ENCODE measurements at places on chromosomes 13 and 19.

DNA sequence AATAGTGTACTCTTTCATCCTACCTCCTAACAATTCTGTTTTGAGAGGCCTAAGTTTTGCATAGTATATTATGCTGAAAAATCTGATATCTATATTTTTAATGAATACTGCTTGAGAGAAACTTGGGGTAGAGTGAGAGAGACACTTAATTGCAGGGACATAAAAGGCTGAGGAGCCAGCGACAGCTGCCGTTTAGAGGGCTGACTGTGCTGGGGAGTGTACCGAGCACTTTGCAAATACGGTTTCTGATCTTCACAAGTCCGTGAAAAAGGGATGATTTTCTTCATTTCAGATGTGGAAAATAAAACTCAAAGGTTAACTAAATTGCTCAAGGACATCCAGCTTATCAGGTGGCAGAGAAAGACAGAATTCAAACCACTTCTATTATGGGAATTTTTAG, 97.4 kb downstream of the CAB39L start:
- no peak for DNase-seq

DNA sequence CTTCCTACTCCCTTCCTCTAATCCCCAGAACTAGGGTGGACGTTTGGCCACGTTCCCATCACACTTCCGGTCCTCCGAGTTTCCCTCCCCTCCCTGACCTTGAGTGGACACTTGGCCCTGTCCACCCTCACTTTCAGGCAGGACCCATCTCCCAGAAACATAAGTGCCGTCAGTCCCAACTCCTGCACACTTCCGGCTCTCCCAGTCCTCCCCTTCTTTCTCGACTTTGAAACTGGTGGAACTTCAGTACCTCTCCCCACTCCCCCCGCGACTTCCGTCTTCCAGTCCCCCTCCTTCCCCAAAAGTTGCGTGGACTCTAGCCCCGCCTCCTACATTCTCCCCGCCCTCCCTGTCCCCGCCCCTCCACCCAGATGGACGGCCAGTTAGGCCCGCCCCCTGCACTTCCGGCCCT, 278 bp upstream of the ZNF274 start:
- no peak for DNase-seq

DNA sequence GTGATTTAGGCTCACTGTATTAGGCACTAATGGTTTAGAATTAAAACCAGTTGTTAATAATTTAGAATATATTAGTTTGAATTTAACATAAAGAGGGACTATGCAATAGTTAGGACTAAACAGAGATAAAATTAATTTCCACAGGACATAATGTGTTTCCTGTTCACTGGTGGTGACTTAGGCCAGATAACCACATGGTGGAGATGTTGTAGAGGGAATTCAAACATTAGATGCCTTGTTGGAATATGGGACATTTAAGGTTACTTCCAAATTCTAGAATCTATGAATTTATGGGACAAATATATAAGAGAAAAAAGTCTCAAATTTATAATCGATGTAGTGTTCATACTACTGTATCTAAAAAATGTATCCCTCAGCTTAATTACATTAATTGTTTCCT, 615.5 kb upstream of the KLHL1 start:
- DNase-seq: peak; percentile 42

DNA sequence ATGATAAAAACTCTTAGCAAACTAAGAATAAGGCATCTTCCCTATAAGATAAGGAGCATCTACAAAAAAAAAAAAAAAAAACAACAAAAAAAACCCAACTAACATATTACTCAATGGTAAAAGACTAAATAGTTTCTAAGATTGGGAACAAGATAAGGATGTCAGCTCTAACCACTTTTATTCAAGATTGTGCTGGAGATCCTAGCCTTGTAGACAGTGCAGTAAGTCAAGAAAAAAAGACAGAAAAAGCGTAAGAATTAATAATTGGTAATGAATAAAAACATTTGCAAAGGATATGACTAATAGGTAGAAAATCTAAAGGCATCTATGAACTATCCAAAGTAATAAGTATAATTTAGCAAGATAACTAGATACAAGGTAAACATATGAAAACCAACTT, 33.0 kb downstream of the ZIC2 start:
- no peak for DNase-seq

DNA sequence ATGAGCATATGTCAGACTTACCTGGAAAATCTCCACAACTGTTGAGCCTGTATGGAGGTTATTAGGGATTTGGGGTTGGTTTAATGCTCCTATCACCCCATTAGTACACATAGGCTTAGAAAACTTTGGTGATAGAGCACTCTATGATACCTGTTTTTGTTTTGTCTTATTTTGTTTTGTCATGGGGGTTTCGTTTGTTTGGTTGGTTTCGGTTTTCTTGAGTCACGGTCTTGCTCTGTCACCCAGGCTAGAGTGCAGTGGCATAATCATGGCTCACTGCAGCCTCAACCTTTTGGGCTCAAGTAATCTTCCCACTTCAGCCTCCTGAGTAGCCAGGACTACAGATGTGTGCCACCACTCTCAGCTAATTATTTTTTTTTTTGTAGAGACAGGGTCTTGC, 70.0 kb downstream of the MZT1 start:
- no peak for DNase-seq

GRCh38 chr19:12774588-12775555, at the start of gene HOOK2:
Gene HOOK2, minus strand, starts transcription at chr19:12775552. Its CDS starts 103 bp downstream, at chr19:12775449.
- DNase-seq: peak; percentile 97

DNA sequence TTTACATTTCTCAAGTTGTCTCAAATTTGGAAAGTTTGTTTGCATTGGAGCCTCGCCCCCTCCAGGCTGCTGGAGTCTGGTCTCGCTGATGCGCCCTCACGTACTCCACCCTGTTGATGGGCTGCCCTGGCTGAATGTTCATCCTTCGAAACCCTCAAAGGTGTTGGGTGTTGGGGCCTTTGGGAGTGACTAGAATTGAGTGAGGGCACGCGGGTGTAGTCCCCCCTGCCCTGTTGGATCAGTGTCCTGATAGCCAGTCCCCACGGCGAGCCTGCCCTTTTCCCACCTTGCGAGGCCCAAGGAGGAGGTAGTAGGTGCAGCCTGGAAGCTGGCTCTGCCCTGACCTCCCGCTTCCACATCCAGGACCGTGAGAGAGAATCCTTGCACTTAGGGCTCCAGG, 14.8 kb downstream of the TFDP1 start:
- no peak for DNase-seq

DNA sequence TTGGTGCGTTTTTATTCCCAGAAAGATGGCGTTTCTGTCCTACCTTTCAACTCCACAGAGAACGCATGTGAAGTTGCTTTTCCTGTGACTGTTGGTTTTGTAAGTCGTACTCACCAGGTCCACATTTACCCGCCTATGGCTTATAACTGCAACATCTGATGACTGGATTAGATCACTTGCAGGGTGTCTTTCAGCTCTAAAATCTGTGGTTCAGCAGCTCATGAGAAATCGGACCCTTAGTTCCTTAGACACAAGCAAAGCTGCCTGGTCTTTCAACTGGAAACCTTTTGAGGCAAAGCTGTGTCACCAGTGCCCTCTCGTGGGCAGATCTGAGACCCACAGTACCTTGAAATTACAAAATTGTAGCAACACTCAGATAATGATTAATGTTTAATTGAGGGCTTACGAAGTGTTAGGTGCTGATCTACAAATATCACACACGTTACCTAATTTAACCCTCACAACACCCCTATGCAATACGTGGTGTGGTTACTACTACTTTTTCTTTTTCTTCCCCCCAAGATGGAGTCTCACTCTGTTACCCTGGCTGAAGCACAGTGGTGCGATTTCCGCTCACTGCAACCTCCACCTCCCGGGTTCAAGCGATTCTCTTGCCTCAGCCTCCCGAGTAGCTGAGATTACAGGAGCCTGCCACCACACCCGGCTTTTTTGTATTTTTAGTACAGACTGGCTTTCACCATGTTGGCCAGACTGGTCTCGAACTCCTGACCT, 65.4 kb downstream of the RUBCNL start:
- peak; percentile 59 for DNase-seq

DNA sequence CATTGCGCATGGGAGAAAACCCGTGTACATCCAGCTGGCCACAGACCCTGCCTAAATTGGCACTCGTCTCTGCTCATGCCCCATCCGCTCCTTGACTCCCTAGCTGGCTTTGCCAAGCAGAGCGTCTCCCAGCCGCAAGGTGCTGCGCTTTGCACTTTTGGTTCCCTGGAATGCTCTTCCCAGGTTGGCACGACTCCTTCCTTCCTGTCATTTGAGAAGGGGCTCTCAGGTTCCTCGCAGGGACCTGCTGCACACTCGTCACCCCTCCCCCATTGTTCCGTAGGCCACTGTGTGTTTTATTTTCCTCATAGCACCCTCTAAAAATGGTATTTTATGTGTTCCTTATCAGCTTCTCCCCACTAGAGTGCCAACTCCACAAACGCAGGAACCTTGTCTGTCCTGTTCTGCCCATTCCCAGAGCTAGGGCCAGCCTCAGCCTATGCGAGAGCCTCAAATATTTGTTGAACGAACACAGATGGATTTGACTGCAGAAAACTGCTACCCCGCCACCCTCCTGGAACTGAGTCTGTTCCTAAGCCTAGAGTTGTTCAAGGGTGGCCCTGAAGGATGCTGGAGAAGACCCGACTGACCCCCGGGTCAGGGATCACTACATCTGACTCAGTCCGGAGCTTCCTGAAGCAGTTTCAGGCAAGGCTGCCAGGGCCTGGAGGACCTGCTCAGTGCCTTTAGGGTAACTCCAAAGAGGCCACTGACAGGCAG, 8.4 kb upstream of the CEBPA start:
- peak; percentile 66 for DNase-seq

DNA sequence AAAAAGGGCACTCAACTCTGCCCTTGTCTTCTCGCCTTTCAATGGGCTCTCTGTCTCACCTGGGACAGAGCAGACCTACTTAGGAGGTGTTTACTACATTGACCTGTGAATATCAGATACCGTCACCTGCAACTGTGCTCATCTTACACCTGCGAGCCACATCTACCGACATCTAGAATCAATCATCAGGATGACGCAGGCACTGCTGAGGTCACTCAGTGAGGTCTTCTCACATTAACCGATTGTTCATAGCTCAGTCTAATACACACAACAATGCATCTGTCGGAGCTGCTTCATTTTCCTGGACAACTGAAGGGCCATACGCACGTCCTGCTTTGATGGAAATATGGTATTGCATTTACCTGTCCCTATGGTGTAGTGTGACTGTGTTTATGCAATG, 211.9 kb downstream of the FGF9 start:
- no peak for DNase-seq

DNA sequence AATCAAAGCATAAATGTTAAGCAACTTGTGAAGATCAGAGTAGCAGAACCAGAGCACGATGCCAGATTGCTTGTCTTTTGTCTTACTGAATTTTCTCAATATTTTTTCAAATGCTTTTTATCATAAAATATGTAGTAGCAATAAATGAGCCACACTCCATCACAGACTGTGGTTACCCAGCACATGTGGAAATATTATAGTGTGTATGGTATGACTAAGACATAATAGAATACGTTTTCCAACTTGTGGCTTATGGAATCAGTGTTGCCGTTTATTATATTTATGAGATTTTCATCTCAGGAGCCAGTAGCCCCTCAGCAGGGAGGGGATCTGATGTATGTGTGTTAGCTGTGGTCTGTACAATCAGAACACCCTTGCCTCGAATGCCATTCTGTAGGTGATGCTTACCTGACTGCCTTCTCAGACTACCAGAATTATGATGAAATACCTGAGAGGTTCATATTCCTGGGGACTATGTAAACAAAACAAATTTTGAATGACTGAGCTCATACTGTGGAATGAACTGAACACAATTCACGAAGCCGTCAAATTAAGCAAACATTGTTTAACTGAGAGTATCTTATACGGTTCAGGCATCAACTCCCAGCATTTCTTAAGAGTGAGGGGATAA, 1.9 kb downstream of the SCEL start:
- peak; percentile 83 for DNase-seq

Measured in PC-3 (cell line).